ENCODE measurements at places on chromosomes 6 and 20.
A peak's percentile ranks its signal among the peaks of the same experiment; 100 is the strongest.

DNA sequence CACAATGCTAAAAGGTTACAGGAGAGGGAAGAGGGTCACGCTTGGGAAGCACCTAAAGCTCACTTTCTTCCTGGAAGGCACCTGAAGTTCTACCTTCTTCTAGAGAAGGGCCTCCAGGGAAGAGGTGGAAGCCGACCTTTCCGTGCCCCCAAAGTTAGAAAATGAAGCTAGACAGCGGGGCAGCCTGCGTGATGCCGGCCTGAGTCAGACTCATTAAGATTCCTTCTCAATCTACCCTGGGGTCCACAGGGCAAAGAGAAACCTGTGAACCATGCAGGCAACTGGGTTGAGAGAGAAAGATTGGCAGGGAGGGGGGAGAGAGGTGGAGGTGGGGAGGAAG, 54.8 kb upstream of the CCDC167 start:
- DNase-seq = no peak

GRCh38 chr20:45011108-45011526, 44.8 kb downstream of the STK4 start:
- peak; percentile 14 for DNase-seq

GRCh38 chr6:4280031-4280430, 144.7 kb upstream of the ECI2 start:
- no peak for DNase-seq

DNA sequence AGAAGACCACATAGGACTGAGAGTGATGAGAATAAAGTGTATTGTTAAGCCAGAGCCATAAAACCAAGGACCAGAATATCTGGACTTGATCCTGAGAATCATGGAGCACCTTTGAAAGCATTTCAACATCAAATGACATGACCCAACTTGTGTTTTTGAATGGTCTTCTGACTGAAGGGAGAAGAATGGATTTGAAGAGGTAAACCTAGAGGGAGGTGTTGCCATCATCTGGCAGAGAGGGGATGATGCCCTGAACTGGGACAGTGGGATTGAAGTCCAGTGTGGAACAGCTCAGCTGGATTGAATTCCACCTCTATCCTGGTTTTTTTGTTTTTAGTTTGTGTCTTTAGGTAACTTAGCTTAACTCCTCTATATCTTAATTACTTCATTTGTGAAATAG, 570.0 kb downstream of the TBC1D32 start:
- DNase-seq = no peak

DNA sequence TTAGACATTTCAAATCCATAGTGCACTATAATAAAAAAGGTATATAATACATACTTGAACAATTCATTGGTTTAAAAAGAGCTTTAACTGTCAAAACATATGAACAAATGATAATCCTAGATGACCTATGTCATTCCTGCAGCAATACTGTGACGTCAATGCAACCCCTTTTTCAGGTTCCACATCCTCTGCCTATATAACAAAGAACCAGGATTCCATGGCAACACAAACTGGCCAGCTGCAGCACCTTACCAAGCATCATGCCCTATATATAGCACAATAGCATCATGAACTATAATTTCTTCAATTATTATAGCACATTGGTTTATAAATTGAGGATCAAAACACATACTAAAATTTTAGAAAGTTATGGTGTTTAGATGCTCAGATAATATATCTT, 578 bp upstream of the PTCHD4 start:
- no peak for DNase-seq

- DNase-seq = no peak
These were observed 4.9 kb upstream of the TRIM39 start for GRCh38 chr6:30321692-30322388.

DNA sequence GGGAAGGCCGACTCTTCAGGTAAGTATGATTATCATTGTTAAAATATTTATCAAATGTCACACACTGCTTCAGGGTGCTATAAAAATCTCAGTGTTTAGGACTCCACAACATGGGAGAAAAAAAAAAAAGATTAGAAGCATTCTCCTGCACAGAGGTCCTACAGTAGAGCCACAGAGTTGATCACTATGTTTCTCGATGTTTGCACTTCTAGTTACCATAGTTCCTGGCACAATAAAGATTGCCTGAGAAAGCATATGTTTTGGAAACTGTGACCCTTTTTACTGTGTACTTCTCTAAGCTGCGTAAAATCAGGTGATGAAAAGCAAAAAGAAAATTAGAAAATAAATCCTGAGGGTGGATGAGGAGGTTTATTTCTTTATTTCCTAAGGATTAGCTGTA, 269.9 kb upstream of the SYNCRIP start:
- DNase-seq = no peak

GRCh38 chr6:34656378-34657036, 40.1 kb downstream of the ILRUN start:
- no peak for DNase-seq

GRCh38 chr6:116531675-116532570, 13.6 kb downstream of the TRAPPC3L start:
- peak; percentile 38 for DNase-seq

GRCh38 chr6:158046201-158047126, 64.8 kb downstream of the SYNJ2 start:
- no peak for DNase-seq

- no peak for DNase-seq
These were observed 633.4 kb upstream of the EPHA7 start for GRCh38 chr6:94052749-94053148.

- no peak for DNase-seq
These were observed 5.5 kb downstream of the GRIK2 start for GRCh38 chr6:101398716-101399615.

- no peak for DNase-seq
These were observed 236.0 kb downstream of the ADGRG6 start for GRCh38 chr6:142537612-142538478.

DNA sequence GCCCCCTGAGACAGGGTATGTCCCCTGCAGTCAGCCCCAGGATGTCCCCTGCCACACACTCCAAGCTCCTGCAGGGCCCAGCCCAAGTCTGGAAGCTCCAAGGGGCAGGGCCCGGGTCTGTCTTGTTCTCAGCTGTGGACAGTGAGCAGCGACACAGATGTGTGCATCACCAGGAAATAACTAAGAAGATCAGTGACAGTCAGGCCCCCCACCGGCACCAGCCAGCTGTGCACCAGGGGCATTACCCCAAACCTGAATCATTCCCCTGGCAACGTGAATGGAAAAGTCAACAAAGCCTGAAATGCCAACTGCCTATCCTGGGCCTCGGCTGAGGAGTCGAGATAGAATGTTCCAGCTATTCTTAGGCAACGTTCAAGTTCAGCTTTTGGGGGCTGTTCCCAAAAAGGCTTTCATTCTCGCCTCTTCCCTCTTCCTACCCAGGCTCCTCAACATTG, 105.0 kb downstream of the PREX1 start:
- no peak for DNase-seq

GRCh38 chr20:26163890-26164289, 467.2 kb upstream of the ZNF337 start:
- no peak for DNase-seq

DNA sequence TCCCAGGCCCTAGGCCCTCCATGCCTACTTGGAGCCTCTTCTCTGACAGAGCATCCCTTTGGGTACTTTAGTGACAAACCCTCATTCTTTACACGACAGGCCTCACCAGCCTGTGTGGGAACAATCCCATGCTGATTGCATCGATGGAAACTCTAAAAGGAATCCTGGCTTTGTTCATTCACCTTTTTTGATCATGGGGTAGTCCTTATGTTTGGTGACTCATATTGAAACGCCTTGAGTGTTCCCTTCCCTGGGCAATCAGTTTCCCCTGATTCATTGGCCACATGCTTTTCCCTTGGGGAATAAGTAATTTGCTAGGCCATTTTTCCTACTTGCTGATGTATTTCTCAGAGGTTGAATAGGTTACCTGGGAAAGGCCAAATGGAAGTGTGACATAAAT, 14.7 kb upstream of the TNFAIP3 start:
- DNase-seq = no peak

GRCh38 chr6:44797746-44798145, 410.2 kb downstream of the CDC5L start:
- no peak for DNase-seq

DNA sequence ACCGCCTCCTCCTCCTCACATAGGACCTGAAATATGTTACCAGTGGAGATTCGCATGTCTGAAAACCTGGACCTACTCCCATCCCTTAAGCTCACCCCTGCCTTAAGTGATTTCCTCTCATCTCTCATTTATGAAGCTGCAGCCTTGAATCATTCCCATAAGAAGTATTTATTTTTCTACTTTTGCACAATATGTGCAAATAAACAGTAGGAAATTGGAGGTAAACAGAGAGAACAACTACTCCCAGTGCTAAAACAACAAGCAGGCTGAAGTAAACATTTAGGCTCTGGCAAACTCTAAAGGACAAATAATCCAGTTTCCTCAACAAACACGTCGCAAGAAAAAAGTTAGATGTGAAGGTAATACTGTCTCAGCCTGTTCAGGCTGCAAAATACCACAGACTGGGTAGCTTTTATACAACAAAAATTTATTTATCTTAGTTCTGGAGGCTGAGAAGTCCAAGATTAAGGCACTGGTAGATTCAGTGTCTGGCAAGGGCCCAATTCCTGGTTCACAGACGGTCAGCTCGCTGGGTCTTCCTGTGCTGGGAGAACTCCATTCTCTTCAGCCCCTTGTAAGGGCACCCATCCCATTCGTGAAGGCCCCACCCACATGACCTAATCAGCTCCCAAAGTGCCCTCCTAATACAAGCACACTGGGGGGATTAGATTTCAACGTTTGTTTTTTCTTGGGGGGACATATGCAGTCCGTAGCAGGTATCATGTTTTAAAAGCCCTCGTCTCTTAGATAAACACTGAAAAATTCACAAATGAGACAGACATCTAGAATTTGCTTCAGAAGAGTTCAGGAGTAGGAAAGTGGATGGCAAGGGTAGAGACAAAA, 15.6 kb downstream of the SPATA2 start:
- DNase-seq = no peak

DNA sequence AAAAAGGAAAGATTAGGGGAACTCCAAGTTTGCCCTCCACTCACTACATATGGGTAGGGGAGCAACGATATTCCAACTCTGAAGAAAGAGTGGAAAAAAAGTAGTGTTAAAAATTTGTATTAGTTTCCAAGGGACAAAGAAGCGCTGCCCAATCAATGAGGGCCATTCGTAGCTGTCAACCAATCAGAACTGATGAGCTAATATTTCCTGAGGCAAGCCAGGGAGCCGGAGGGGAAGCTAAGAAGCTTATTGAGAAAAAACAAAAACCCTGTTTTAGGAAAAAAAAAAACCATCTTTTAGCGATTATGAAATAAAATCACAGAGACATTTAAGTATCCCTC, 59.5 kb downstream of the TRIM38 start:
- DNase-seq = no peak

- no peak for DNase-seq
These were observed 545.8 kb downstream of the MMUT start for GRCh38 chr6:48917233-48917632.

All from stimulated activated CD4-positive, alpha-beta T cell treated with anti-CD3 and anti-CD28 coated beads, Interleukin-1b, Interleukin-23, amount 100 ng/mL, for 1 hour (primary cell).